Fibroblast of villous mesenchyme (primary cell): ENCODE measurements at places on chromosomes 6 and 20.
A peak's percentile ranks its signal among the peaks of the same experiment; 100 is the strongest.

- DNase-seq, result peak; percentile 56
Observed at GRCh38 chr20:45343532-45344167, 4.6 kb downstream of the SDC4 start.

GRCh38 chr20:8795404-8795803 is 273.5 kb upstream of the PLCB4 start:
- no peak for DNase-seq

DNA sequence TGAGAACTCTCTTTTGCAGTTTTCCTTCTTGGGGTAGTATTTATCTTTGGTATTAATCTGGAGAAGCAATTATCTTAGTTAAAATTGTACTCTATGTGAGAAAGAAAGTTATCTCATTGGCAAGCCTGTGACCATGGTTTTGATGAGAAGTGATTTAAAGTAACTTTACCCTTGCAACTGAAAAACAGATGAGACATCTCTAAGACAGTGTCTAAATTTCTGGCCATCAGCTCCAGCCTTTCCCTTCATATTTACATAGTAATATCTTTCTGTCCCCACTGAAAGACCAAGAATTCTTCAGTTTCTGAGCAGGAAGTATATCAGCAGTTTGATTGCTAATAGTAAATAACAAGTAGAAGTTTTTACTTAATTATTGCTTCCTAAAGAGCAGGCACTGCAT is 386.1 kb upstream of the SYNCRIP start:
- DNase-seq, result no peak

- DNase-seq, result peak; percentile 18
Observed at GRCh38 chr6:3406362-3406821, 50.5 kb downstream of the SLC22A23 start.

- no peak for DNase-seq
Observed at GRCh38 chr6:163324326-163324687, 90.2 kb upstream of the QKI start.

- no peak for DNase-seq
Observed at GRCh38 chr6:50141100-50141499, 91.4 kb upstream of the DEFB112 start.

DNA sequence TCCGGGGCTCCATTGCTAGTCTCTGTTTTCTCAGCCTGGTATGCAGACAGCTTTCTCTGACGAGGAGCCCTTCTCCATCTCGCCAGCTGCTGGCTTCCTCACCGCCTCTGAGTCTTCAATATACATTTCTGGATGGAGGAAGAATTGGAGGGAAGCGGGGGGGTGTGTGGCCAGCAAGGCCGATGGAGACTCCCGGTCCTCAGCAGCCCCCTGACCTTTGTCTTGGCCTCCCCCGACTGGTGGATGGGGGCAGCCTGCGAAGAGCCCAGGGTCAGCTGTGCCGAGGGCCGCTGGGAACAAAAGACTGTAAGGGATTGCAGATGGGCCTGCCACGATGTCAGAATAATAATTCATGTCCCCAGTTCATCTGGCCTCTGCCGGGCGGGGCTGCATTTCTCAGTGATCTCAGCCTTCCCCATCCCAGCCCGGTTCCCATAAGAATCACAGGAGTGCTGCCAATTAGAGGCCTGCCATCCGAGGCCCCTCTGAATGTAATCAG is 54.3 kb upstream of the STX16 start:
- DNase-seq, result no peak

DNA sequence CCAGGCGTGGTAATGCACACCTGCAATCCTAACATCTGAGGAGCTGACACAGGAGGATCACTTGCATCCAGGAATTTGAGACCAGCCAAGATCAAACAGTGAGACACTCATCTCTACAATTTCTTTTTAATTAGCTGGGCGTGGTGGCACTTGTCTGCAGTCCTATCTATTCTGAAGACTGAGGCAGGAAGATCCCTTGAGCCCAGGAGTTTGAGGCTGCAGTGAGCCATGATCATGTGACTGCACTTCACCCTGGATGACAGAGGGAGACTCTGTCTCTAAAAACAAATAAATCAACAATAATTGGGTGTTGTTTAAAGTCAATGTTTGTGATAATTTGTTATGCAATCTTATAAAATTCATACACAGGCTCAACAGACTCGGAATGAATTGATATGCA is 18.0 kb upstream of the HLA-A start:
- no peak for DNase-seq

- DNase-seq, result no peak
Observed at GRCh38 chr6:85461798-85462170, 11.9 kb downstream of the NT5E start.

DNA sequence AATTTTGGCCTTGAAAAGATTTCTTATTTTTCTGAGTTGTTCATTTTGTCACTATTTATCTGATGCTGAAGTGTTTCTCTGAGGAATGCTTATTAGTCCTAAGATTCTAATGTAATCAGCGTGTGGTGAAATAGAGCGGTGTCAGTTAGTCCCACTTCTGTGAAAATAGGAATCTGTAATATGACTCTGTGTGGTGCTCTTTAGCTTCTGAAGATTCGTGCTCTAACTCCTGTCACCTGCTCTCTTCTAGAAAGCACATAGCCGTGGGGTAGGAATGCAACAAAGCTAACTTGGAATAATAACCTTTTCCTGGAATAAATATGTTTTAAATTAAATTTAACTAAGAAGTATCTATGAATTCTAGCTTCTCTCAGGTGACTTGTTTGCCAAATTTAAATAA is 90.4 kb downstream of the BCKDHB start:
- DNase-seq, result no peak

DNA sequence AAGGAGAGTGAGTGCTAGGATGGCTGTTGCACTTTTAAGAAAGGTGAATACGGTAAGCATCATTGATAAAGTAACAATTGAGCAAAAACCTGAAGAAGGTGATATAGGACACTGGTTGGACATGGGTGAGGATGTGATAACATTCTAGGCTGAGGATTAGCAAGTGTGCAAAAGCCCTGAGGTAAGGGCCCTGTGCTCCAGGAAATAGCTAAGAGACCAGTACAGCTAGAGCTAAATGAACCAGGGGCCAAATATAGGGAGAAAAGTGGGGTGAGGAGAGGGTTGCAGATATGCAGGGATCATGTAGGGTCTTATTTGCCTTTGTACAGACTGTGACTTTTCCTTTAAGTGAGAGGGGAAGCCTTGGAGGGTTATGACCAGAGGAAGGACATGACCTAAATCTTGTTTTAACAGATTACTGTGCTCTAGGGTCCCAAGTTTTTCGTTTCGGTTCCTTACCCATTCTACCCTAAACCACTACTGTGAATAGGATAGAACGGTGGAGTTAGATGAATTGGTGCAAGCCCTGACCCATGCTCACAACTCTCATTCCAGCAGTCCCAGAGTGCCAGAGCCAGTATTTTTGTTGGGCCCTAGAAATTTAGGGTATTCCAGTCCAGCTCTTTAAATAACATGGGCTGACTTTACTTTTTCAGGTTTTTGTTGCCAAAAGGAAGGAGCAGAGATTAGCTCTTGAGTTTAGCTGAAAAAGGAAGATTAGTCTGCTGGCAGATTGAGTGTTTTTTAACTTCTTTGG is 10.7 kb downstream of the MAPK14 start:
- DNase-seq, result no peak
